Suppressor macrophage treated with lipopolysaccharide for 1 hour (primary cell): ENCODE measurements at places on chromosomes 6 and 20.

- DNase-seq: no peak
Measured at GRCh38 chr20:11791835-11792567, 125.7 kb upstream of the BTBD3 start.

GRCh38 chr6:30844118-30844535 lies 40.2 kb upstream of the DDR1 start:
- no peak for DNase-seq

- DNase-seq: peak; percentile 35
Measured at GRCh38 chr20:52405417-52405816, 213.8 kb upstream of the ZFP64 start.

GRCh38 chr20:29742699-29743100 lies 1514.8 kb upstream of the DEFB115 start:
- DNase-seq: no peak

DNA sequence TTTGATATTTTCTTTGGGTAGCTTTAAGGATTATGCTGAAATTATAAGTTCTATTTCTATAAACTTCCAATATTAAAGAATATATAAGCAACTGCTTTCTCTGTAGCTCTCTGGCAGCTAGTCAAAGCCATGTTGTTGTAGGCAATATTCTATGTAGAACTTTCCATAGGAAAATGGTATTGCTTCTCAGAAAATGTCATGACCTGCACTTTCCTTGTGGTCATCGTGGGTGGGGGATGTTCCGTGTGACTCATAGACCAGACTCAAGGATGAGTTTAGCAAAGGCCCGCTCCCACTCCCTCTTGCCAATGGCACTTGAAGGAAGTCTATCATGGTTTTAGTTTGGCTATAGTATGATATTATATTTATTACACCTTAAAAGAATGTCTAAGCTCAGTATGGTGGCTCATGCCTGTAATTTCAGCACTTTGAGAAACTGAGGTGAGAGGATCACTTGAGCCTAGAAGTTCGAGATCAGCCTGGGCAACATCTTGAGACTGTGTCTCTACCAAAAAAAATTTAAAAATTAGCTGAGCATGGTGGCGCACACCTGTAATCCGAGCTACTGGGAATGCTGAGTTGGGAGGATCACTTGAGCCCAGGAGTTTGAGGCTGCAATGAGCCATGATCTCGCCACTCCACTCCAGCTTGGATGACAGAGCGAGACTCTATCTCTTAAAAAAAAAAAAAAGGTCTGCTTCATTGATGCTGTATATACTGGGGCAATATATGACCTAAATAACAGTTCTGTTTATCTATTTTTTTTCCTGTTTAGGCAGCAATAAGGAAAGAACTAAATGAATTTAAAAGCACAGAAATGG lies 36.6 kb upstream of the LTV1 start:
- DNase-seq: peak; percentile 97

DNA sequence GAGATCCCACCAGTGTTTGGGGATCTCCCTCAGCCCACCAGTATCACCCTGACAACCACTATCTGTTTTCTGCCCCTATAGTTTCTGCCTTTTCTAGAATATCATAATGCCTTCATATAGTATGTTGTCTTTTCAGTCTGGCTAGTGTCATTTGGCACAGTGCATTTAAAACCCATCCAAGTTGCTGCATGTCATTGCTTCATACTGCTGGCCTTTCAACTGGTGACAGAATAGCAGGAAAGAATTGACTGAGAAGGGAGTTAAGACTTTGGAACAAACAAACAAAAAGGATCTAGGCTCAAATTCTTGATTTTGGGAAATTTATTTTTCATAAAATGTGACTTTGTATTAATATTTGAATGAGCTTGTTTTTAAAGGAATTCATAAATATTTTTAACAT lies 4.5 kb downstream of the LMBRD1 start:
- no peak for DNase-seq

DNA sequence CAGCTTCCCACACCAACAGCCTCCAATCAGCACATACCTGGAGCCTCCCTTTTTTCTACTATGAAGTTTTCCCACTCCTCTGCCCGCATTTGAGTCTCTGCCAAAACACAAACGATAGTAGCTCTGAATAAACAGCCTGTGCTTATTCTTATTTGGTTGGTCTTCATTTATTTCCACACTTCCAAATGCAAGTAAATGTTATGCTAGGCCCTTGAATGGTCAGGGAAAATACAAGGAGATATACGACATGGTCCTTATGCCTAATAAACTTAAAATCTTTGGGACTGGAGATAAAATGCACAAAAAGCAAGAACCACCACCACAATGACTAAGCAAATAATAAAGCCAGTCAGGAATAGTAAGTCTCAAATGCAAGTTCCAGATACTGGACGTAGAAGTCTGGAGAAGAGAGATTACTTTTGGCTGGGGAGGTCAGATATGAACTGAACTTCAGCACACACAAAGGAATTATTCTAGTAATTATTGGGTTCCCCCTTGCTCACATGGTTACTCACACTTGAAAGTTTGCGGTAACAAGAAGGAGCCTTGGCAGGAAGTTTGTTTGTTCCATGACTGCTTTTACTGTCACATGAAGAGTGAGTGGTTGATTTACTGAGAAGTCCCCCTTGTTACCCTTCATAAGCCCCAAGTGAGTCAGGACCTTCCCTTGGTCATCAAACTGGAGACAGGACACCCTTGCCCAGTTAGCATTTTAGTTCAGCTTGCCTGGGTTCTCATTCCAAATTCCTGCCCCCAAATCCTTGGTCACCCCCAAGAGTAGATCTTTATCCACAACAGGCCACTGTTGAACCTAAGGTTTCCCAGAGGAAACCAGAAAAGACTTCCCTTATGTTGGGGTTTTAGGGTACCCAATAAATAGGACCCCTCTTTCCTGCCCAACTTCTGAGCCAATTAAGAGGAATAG lies 511.2 kb upstream of the JARID2 start:
- DNase-seq: peak; percentile 99

DNA sequence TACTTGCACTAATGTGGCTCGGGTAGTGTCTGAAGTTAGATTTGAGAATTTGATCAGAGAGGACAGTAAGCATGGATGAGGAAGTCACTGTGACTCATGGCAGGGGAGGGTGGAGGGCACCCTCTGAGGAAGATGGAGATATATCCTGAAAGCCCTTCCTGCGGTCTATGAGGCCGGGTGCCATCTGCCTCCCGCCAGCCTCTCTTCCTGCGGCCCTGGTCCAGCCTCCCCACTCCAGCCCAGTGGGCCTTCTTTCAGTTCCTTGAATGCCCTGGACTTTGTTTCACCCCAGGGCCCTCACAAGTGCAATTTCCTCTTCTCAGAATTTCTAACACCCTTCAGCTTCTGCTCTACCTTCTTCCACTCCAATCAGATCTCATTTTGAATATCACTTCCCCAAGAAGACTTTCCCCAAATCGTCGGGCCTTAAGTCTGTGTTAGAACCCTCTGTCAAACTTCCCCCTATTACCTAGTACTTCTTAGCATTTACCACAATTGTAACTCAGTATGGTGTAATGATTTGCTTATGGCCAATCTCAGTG lies 20.2 kb upstream of the TNFAIP3 start:
- DNase-seq: peak; percentile 88

- no peak for DNase-seq
Measured at GRCh38 chr20:62368392-62368975, 1.4 kb upstream of the LAMA5 start.

DNA sequence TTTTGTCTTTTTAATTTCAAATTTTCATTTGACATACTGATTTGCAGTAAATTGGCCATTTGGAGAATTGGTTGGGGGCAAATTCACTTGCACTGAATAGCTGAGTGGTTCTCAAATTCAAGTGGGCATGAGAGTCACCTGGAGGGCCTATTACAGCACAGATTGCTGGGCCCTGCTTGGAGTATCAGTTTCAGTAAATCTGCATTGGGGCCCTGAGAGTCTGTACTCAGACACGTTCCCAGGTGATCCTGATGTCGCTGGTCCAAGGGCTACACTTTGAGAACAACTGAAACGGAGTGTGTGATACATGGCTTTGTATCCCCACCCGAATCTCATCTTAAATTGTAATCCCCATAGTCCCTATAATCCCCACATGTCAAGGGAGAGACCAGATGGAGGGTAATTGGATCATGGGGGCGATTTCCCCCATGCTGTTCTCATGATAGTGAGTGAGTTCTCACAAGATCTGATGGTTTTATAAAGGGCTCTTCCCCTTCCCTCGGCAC lies 115.9 kb downstream of the KLHL32 start:
- DNase-seq: no peak

DNA sequence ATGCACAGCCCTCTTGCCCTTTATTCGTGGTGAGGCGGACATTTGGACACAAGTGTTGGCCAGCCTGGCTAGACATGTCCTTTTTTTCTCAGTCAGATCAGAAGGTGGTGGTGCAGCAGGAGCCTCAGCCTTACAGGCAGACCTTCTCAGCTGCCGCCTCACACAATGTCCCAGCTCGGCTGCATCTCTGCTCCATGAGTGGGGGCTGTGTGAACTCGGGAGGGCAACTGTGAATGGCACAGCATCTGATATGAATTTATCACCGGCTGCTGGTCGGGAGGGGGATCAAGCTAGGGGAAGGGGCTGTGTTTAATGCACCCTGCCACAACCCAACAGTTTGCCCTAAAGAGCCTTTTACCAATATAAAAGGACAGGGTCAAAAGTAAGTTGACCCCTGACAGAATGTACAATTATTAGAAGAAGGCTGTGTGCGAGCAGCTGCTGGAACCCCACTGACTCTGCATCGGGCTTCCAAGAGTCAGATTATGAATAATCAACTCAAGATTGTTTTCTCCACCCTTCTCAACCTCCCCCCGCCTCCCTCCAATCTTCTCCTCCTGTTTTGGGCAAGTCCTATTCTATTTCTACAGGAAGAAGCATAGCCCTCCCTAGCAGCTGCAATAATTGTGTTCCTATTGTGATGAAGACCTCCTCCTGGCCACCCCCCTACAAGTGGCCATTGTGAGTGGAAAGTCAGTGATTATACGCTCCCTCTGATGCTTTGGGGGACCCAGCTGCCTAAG lies 245.2 kb downstream of the PKHD1 start:
- DNase-seq: no peak

DNA sequence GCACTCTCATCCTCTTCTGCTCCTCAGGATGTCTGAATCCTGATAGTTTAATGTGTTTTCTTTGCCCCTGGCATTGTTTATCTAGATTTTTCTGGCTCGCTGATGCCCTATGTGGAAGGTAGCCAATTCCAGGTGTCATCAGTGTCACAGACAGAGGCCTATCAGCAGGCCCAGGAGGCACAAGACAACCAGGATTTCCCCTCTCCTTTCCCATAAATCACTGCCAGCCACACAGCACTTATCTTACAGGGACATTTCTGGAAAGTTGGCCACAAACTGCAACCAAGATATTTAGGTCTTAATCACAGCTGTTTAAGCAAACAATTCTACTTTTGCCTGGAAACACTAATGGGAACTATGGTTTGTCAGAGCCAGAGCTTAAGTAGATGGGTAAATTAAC lies 28.1 kb downstream of the ADGRF5 start:
- DNase-seq: no peak

- DNase-seq: no peak
Measured at GRCh38 chr20:40931410-40932044, 97.1 kb upstream of the TOP1 start.

DNA sequence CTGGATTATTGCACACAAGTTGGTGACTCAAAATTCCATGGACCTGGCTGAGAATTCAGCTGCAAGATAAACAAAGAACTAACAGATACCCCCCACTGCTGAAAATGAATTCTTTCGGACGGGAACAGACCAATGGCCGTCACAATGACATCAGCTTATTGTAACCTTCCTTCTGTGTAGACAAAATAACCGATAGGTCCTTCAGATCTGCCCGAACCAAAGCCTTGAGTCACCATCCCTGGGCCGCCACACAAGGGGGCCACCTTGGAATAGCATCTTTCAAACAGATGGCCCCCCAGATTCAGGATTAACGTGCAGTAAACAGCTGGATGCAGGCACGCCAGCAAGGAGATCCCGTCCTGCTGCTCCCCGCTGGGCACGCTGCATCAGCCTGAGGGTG lies 214.0 kb upstream of the EXOC2 start:
- no peak for DNase-seq
